ENCODE measurements at places on chromosomes 11 and 22.

DNA sequence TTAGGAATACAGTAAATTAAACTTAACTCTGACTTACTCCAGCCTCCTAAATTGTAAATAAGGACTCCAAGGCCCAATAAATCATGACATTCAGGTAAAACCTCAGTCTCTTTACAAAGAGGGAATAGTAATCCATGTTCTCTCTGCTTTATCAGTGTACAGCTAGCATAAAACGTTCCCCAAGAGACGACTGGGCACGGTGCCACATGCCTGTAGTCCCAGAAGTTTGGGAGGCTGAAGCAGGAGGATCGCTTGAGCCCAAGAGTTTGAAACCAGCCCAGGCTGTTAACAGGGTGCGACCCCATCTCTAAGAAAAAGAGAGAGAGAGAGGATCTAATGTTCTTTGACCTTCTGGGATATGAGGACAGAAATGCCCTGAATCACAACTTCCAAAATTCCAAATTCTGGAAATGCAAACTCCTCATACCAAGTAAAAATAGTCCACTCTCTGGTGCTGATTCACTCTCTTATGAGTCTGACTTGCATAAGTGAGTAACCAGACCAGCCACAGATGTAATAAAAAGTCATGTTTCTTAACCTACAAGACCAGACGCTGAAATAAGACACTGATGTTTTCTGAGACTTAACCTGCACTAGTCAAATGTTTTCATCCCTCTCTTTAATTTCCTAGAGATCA lies 25.5 kb downstream of the NNMT start:
- H3K27me3 ChIP-seq = no peaks in the 10 kb centered on the region
- H3K4me1 ChIP-seq = no peaks in the 10 kb centered on the region
- no peak overlapping the region for H3K27ac ChIP-seq
- H3K36me3 ChIP-seq = no peaks in the 10 kb centered on the region
- H3K4me3 ChIP-seq = no peak overlapping the region
- DNase-seq = no peak

GRCh38 chr11:61126256-61126655 lies 24.0 kb downstream of the CD5 start:
- no peaks in the 10 kb centered on the region for H3K36me3 ChIP-seq
- no peak for DNase-seq
- no peaks in the 10 kb centered on the region for H3K27me3 ChIP-seq

DNA sequence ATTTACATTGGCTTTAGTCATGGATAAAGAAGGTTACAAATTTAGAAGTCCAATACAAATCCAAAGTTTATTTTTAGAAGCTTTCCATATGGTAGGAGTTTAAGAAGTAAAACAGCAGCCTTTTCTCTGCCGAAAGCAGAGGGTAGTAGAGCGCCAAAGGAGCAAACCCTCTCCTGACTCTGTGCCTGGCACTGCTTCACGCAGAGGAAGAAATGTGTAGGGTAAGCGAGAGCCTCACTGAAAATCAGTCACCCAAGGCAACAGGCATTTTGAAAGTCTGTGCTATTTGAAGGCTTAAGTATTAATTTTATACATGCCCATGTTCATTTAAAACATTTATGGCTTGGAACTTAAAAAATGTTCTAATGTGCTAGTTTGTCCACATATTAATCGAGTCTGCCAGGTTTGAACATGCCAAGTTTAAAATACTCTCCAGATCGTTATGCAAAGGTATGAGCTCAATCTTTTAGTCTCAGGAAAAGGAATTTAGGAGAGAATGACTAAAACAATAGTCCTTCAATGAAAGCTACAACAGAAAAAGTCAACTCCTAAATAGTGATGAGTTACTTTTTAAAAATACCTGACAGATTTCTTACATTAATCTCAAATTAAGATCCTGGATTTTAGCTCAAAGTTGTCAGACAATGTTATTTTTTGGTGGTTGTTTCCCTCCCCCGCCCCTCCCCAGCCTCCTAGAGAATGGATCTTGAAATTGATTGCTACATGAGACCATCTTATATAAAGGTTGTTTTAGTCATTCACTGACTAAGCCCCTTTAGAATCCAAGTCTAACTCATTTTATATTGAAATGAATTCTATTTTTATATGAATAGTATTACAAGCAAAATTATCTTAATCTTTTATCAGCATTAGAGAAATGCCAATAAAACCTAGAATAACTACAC lies 38.7 kb downstream of the MRTFA start:
- peaks cover 2% of the 10 kb centered on the region for H3K4me1 ChIP-seq
- no peak overlapping the region for H3K4me3 ChIP-seq
- DNase-seq = peak; percentile 36
- no peaks in the 10 kb centered on the region for H3K27me3 ChIP-seq
- no peak overlapping the region for H3K27ac ChIP-seq

DNA sequence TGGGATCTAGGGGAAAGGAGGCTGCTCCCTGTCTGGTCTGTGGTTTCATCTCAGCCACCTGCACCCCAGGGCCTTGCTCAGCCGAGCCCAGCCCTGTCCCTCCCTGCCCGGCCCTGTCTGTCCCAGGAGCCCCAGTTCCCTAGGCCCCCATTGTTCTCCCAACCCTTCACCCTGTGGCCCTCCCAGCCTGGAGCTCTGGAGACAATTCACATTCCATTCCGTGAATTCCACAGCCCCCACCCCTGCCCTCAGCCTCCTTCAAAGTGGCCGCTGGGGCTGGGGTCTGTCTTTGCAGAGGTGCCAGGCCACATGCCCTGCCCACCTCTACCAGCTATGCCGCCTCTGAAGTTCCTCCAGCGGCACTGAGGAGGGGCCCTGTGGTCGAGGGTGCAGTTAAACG lies 77.9 kb upstream of the WNT11 start:
- H3K4me3 ChIP-seq = no peak overlapping the region
- no peak overlapping the region for H3K27ac ChIP-seq
- no peaks in the 10 kb centered on the region for H3K36me3 ChIP-seq
- DNase-seq = peak; percentile 79
- peaks cover 3% of the 10 kb centered on the region for H3K4me1 ChIP-seq

DNA sequence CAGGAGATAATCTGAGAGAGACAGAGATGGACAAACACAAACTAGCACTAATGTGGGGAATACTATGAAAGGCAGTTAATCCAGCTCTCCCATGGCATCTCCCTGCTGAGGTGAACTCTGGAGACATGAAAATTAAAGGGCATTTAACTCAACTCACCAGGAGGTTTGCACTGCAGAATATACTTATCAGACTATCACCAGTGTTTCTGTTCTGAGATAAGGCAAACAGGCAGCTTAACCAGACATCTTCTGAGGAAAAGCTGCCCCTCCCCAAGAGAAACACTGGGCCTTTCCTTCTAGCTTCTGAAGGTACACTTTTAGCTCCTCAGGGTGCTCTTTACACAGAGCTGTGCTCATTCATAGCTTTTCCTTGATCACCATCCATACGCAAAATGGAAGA lies 85.5 kb downstream of the AMBRA1 start:
- peak; percentile 42 for DNase-seq
- peaks cover 3% of the 10 kb centered on the region for H3K4me1 ChIP-seq
- peaks cover 1% of the 10 kb centered on the region for H3K36me3 ChIP-seq

GRCh38 chr11:15635521-15635920 lies 520.8 kb downstream of the INSC start:
- no peaks in the 10 kb centered on the region for H3K36me3 ChIP-seq
- H3K4me1 ChIP-seq = no peaks in the 10 kb centered on the region
- no peak overlapping the region for H3K4me3 ChIP-seq
- no peak overlapping the region for H3K27ac ChIP-seq
- H3K27me3 ChIP-seq = no peaks in the 10 kb centered on the region

DNA sequence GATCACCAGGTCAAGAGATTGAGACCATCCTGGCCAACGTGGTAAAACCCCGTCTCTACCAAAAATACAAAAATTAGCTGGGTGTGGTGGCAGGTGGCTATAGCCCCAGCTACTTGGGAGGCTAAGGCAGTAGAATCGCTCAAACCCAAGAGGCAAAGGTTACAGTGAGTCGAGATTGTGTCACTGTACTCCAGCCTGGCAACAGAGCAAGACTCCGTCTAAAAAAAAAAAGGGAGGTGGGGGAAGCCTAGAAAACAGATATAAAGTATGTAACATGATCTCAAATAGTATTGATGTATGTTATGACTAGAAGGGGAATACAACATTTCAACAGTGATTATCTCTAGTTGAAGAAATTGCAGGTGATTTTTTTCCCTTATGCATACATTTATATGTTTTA lies 61.4 kb downstream of the SLC1A2 start:
- no peaks in the 10 kb centered on the region for H3K27me3 ChIP-seq
- no peak overlapping the region for H3K27ac ChIP-seq
- no peaks in the 10 kb centered on the region for H3K36me3 ChIP-seq
- no peaks in the 10 kb centered on the region for H3K4me1 ChIP-seq
- DNase-seq = no peak
- H3K4me3 ChIP-seq = no peak overlapping the region

GRCh38 chr11:100930185-100930778 lies 199.3 kb downstream of the PGR start:
- H3K36me3 ChIP-seq = no peaks in the 10 kb centered on the region
- no peak overlapping the region for H3K27ac ChIP-seq
- peaks cover 2% of the 10 kb centered on the region for H3K4me1 ChIP-seq
- H3K27me3 ChIP-seq = no peaks in the 10 kb centered on the region

DNA sequence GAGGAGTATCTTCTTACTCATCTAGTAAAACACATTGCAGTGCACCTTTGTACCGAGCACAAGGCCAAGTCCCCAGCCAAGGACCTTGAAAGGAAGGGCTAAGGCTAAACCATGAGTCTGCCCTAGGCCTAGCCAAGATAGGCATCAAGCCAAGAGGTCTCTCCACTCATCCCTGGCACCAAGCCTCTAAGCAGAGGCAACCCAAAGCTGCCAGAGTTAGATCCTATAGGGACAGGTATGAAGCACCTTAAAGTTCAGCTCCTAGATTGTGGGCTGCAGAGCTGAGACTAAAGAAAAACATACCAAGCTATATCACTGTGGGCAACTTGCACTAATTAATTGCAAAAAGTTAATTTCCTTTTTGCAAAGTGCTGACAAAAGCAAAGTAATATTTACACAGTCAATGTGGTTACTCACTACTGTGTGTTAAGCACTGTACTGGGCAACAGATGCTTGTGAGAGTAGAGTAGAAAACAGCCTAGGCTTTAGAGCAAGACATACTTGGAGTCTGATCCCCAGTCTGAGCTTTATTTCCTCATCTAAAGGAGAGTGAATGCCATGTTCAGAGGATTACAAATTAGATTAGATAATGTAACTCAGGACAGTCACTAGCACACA lies 7.2 kb downstream of the COA4 start:
- H3K27me3 ChIP-seq = no peaks in the 10 kb centered on the region
- H3K27ac ChIP-seq = no peak overlapping the region
- no peak overlapping the region for H3K4me3 ChIP-seq
- no peak for DNase-seq

DNA sequence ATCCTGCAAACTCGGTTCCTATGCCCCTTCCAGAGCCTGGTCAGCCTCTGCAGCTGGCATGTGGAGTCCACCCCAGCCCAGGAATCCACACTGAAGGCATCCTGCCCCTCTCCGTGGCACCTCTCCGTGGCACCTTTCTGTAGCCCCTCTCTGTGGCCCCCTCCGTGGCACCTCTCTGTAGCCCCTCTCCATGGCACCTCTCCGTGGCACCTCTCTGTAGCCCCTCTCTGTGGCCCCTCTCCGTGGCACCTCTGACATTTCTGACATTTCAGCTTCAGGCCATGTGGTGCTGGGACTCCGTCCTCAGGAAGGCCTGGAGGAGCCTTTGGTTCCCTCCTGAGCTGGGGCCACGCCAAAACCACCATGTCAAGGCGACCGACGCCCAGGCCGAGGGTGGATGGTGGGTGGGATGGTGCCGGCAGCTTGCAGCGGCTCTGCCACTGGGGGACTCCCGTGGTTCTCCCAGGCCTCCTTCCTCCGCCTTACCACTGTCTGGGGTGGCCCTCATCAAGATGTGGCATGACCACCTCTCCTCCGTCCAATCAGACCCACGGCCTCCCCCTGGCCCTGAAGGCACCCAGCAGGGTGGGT lies 1518.5 kb downstream of the BRD1 start:
- H3K36me3 ChIP-seq = no peaks in the 10 kb centered on the region
- H3K4me1 ChIP-seq = no peaks in the 10 kb centered on the region
- no peaks in the 10 kb centered on the region for H3K27me3 ChIP-seq
- DNase-seq = no peak

- peaks cover 7% of the 10 kb centered on the region for H3K4me1 ChIP-seq
- no peaks in the 10 kb centered on the region for H3K27me3 ChIP-seq
- peak; percentile 41 for DNase-seq
- no peak overlapping the region for H3K27ac ChIP-seq
- H3K36me3 ChIP-seq = no peaks in the 10 kb centered on the region
These were observed 172.6 kb upstream of the CADM1 start for GRCh38 chr11:115676768-115677167.

- no peak overlapping the region for H3K27ac ChIP-seq
- no peaks in the 10 kb centered on the region for H3K27me3 ChIP-seq
- no peak for DNase-seq
- peaks cover 2% of the 10 kb centered on the region for H3K4me1 ChIP-seq
- no peaks in the 10 kb centered on the region for H3K36me3 ChIP-seq
These were observed 470.5 kb downstream of the ETS1 start for GRCh38 chr11:128116885-128117284.

Measured in mesendoderm (in vitro differentiated cells).